ENCODE measurements at places on chromosomes 11 and 22.
A peak's percentile ranks its signal among the peaks of the same experiment; 100 is the strongest.

- peak; percentile 13 for ATAC-seq
Measured at GRCh38 chr11:102837156-102837555, 6.3 kb downstream of the MMP3 start.

- no peak for ATAC-seq
Measured at GRCh38 chr22:36363349-36363981, 24.3 kb downstream of the MYH9 start.

- ATAC-seq = no peak
Measured at GRCh38 chr11:115624065-115624464, 119.8 kb upstream of the CADM1 start.

GRCh38 chr22:28998681-28999080 lies 63.0 kb downstream of the C22orf31 start:
- ATAC-seq = no peak

GRCh38 chr11:71131861-71132260 lies 120.5 kb downstream of the SHANK2 start:
- ATAC-seq = no peak

Data from SK-N-SH treated with all-trans-retinoic acid at 6 μM for 48 hours (cell line).